ENCODE measurements at places on chromosomes 4 and X.

- no peak for DNase-seq
These were observed 50.9 kb downstream of the IDS start for GRCh38 chrX:149453906-149454822.

DNA sequence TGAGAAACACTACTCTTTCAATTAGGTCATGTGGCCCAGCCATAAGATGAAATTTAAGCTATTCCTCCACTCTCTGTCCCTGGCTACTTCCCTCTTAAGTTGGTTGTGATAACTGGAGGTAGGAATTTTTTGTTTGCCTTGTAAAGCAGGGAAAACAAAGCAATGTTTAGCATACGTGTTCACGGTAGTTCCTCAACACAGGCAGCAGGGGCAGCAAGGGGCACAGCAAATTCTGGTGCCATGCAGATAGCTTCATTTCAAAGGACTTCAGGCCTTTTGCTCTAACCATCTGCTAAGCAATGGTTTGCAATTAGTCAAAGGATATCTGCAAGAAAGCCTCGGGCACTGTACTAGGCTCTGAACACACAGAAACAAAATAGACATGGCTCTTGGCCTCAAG, 330.2 kb downstream of the ZIC3 start:
- DNase-seq, result no peak

DNA sequence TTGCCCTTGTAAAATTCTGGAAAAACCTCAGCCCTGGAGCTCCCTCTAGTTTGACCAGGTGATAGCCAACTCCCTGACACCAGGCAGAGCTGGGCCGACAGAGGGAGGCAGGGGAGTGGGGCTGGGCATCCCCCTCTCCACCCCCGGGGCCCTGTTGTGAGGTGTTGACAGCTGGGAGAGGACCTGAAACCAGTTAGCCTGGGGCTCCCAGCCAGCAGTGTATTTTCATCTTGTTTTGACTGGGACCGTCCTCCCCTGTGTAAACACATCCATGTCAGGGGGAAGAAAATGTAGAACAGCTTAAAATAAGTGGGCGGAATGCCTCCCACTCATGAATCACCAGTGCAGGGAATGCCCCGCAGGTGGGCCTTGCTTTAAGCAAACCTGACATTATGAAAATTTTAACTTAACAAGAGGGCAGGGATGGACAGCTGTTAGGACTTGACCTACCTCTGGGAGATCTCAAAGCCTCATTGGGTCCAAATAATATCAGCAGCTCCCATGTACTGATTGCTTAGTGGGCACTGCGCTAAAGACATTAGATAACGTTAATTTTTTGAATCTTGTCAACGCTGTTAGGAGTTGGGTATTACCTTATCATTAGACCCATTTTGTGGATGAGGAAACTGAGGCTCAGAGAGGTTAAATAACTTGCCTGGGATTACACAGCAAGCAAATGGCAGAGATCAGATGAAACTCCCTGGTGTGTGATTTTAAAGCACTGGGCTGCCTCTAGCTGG, 45.9 kb downstream of the TSC22D3 start:
- DNase-seq, result no peak

DNA sequence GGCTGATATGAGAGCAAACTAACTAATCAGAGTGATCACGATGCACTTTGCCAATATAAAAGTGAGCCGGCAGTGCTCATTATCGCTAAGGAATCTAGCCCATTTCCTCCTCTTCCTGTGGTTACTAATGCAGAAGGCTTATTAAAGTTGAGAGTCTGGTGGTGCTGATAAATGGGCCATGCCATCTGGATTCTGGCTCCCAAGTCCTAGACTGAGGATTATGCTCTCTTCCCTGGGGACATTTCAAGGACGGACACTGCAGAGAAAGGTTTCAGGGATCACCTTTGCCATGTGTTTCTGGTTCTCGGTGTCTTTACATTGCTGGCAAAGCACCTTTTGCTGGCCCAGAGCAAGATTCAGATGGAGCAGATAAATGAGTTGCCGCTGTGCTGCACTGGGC, 85.3 kb downstream of the RTL5 start:
- DNase-seq, result no peak

DNA sequence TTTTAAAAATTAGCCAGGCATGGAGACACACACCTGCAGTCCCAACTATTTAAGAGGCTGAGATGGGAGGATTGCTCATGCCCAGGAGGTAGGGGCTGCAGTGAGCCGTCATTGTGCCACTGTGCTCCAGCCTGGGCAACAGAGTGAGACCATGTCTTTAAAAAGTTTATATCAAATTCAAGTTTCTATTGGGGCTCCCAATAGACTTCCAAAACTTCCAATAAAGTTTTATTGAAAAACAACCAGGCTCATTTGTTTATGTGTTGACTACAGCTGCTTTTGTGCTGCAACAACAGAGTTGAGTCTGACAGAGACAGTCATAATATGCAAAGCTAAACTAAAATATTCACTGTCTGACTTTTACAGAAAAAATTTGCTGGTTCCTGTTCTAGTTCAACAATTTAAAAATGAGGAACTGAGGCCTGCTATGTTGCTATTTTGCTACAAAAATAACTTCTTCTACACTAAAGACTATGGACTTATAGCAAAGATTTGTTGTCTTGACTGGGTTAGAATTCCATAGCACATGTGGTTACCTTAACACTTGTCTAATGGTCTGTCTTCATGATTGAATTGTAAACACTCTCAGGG, 63.3 kb upstream of the RELL1 start:
- DNase-seq, result no peak

Measured in right lung (tissue), 10 donors.